ENCODE measurements at places on chromosomes 7 and 10.

DNA sequence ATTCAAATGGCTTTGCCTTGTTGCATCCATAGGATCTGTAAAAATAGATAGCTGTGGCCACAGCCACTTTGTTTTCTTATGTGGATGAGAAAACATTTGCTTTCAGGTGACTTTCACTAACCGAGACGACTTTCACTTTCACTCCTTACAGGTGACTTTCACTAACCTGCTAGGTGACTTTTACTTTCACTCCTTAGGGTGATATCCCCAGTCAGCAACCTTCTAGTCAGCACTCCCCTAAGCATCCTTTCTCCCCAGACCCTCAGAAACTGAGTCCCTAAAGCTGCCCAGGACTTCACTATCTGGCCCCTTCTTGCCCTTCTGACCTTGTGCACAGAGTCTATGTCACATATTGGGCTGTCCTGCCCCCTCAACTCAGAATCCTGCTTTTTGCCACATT, 177.5 kb downstream of the RELN start:
- no peak for DNase-seq

GRCh38 chr10:86642499-86642898, 11.8 kb upstream of the OPN4 start:
- peak; percentile 46 for DNase-seq

GRCh38 chr10:13939391-13939790, 352.6 kb downstream of the PRPF18 start:
- DNase-seq, result no peak

- no peak for DNase-seq
Observed at GRCh38 chr10:119511828-119512515, 30.5 kb downstream of the RGS10 start.

- DNase-seq, result no peak
Observed at GRCh38 chr7:115229401-115230105, 307.7 kb downstream of the MDFIC start.

DNA sequence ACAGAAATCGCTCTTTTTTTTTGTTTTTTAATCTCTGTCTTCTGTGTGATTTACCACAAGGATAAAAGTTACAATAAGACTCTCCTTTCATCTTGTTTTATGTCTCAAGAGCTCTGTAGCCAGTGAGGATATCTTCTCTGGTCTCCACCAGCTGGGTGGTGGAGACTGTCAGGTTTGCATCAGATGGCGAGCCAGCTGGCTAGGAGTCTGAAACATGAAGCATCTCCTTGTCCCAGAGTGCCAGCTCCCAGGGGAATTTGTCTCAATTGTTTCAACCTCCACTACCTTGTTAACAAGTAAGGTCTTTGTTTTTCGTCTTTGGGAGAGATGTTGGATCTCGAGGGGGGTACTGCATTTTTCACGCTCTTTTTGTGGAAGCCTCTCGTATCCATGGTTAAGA, 47.3 kb downstream of the FRMPD2 start:
- no peak for DNase-seq

DNA sequence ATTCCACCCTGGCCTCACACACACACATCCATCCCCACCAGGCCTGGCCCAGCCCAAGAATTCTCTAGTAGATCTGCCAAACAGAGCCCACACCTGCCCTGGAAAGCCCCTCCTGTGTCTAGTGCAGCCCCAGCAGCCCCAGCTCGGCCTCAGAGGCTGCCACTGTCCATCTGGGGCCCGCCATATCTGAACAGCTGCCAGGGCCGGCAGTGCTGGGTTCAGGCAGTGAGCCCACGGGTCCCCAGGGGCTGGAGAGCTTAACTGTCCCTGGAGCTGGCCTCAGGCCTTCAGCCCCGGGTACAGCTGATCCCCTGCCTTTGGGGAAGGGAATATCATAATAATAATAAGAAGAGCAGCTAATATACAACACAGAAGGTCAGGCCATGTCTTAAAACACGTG, 574 bp downstream of the MYL10 start:
- DNase-seq, result no peak

DNA sequence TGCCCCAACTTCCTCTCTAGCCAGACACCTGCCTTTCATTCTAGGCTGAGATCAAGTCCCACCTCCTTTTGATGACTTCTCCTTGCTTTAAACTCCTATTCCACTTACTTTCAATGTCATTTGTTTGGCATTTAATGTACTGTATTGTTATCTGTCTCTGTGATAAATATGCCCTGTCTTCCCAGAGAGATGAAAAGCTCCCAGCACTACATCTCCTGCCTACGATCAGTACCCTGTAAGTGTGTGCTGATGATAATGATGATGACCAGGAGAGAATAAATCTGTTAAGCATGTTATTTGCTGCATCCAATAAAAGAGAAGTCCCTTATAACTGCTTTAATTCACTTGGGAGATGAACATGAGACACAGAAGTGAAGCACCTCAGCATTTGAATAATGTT, 367.4 kb upstream of the C7orf33 start:
- no peak for DNase-seq

- no peak for DNase-seq
Observed at GRCh38 chr10:43112608-43112961, 25.7 kb upstream of the CSGALNACT2 start.

DNA sequence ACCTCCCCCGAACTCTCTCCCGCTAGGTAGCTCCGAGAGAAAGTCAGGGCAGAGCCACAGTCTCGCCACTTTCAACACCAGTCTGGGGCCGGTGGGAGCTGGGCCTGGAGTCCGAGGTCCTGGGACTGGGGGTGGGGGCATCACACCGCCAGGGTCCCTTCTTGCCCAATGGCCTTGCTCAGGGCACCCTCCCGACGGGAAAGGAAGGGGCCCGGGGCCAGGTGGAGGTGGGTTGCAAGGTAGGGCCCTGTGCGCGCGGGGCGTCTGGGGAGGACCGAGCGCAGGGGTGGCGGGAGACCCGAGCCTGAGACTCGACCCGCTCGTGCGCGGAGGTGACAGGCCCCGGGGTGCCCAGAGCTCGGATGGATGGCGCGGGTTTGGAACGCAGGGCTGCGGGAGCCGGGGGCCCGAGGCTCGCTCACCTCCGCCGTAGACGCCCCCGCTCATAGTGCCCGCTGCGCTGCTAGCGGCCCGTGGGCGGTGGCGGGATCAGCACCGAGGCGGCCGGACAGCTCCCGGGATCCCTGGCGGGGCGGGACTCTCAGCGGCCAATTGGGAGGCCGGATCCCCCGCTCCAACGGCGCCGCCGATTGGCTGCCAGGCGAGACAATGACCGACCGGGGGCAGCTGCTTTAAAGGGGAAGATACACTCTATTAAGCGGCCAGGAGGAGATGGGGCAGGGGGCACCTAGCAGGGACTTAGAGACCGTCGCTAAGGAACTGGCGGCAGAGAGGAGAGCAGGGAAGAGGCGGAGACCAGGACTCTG, at the start of gene ACTL6B:
ACTL6B (minus strand) TSS at position 541 of the 767 bp plus-strand sequence; CDS start at position 447, 94 bp downstream.
- DNase-seq, result peak; percentile 77

GRCh38 chr10:6924166-6924565, 344.1 kb upstream of the PRKCQ start:
- DNase-seq, result no peak

DNA sequence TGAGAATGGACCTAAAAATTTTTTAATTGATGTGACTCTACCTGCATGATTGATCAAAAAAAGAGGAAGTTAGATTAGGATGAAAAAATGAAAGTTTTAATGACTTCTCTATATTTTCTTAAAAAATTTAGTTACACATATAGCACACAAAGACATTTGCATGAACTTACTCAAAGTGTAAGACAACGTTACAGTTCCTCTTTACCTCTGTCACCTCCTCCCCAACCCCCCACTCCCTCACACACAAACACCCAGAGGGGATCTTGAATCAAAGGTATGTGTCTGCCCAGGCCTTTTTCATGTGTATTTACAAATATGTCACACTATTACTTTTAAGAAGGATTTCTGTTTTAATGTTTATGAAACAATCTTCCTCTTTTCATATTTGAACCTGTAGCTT, 20.6 kb upstream of the CDCA7L start:
- no peak for DNase-seq

GRCh38 chr10:80924063-80924952, 386.6 kb downstream of the SH2D4B start:
- DNase-seq, result no peak

GRCh38 chr7:5278766-5279165, 4.0 kb upstream of the SLC29A4 start:
- DNase-seq, result no peak

- DNase-seq, result no peak
Observed at GRCh38 chr10:121764233-121764942, 163.4 kb downstream of the ATE1 start.

GRCh38 chr7:123747620-123748141, 1.1 kb downstream of the WASL start:
- DNase-seq, result peak; percentile 60

GRCh38 chr10:59829024-59829423, 75.8 kb upstream of the MRLN start:
- no peak for DNase-seq

GRCh38 chr10:103618575-103619423, 125.3 kb downstream of the NEURL1 start:
- no peak for DNase-seq

DNA sequence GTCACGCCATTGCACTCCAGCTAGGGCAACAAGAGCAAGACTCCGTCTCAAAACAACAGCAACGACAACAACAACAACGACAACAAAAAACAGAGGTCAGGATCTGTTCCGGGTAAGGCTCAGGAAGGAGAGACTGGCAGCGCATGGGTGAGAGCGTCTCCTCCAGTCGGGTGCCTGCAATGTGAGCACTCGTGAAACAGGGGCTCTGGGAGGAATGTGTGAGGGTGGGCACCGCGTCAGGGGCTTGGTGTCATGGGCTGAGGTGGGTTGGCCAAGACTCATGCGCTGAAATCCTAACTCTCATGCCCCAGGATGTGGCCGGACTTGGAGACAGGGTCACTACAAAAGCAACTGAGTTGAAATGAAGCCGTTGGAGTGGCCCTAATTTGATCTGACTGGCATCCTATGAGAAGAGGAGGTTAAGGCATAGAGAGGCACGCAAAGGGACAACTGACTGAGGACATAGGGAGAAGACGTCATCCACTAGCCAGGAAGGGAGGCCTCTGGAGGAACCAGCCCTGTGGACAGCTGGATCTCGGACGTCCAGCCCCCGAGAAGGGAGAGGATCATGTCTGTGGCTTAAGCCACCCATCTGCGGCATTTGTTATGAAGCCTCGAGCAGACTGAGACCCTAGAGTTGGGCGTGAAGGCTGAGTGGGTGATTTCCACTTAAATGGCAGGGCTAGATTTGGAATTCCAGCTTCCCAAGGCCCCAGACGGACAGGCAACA, 241.5 kb upstream of the PITRM1 start:
- DNase-seq, result no peak

- no peak for DNase-seq
Observed at GRCh38 chr10:26357203-26357602, 80.9 kb upstream of the APBB1IP start.

GRCh38 chr7:74454021-74454924, 567 bp downstream of the GTF2IRD1 start:
- no peak for DNase-seq

DNA sequence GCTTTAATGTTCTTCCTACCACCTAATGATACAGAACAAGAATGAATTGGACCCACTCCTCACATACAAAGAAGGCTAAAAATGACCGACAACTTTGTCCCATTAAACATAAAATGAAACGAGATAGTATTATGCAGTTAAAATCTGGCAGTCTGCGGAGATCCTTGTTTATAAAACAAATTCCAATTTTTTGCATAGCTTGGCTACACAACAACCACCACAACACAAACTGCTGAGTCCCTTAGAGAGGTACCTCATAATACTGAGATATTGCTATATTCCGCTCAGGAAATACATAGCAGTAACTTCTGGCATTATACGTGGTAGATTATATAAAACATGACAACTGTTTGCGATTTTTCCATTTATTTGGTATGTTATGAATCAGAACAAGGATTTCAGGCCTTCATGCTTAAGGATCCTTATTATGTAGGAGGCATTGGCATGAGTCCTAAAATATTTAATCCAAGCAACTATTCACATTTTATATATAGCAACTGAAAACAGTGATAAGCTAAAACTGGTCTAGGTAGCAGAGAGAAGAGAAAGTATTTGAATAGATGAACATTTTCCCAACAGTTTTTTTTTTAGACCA, 96.0 kb downstream of the ANK3 start:
- DNase-seq, result no peak

- DNase-seq, result no peak
Observed at GRCh38 chr10:87534173-87534858, 29.6 kb downstream of the MINPP1 start.

- no peak for DNase-seq
Observed at GRCh38 chr10:33015761-33016547, 57.9 kb upstream of the ITGB1 start.

DNA sequence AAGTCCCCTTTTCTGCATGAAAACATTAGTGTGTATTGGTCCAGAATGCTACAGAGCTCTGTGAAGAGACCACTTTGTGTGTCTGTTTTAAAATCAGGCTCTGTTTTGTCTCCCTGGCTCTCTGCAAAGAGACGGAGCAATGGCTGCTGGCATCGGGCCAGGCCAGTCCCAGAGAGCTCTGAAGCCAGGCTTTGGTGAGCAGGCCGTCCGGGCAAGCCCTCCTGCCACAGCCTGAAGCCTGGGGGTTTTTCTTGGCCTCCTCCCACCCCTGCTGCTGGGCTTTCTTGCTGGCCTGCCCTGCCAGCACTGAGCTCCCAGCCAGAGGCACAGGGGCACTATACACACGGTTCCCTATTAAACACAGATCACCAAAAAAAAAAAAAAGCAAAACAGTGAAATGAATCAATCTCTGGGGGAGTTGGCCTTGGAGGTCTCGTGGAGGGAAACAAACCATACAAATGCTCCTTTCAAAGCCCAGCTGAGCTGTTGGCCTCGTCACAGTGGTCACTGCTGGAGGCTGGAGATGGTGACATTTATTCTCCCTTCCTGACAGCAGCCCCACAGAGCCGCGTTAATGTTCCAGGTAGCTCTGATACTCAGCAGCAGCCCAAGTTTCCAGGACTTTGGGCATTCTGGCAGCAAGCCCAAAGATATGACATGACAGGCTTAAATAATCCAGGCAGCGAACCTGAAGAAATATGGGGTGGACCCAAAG, 237.2 kb downstream of the TCF7L2 start:
- no peak for DNase-seq

- DNase-seq, result no peak
Observed at GRCh38 chr10:14414901-14415300, 84.2 kb upstream of the FRMD4A start.

All from activated CD8-positive, alpha-beta memory T cell treated with anti-CD3 and anti-CD28 coated beads for 24 hours (primary cell).